AG09319 (cell line): ENCODE measurements at places on chromosomes 12 and 14.

- DNase-seq: no peak
Measured at GRCh38 chr14:96754845-96755184, 42.4 kb upstream of the VRK1 start.

GRCh38 chr12:34597548-34598351 is 575.5 kb downstream of the ALG10 start:
- DNase-seq: no peak

DNA sequence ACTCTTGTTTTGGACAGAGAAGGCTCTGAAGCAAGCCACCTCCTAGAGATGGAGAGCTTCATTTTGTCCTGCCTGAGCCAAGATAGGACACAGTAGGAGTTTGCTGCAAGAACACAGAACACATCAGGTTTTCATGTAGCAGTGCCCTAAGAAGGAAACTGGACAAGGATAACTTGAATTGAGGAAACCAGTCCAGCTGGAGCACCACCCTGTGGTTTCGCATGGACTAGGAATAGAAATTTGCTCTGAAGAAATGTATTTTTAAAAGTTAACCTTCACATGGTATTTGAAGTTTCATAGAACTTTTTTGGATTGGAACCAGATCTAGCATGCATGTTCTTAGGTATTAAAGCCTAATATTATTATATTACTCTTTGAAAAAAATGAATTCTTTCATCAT is 68.8 kb downstream of the RERG start:
- DNase-seq: no peak

DNA sequence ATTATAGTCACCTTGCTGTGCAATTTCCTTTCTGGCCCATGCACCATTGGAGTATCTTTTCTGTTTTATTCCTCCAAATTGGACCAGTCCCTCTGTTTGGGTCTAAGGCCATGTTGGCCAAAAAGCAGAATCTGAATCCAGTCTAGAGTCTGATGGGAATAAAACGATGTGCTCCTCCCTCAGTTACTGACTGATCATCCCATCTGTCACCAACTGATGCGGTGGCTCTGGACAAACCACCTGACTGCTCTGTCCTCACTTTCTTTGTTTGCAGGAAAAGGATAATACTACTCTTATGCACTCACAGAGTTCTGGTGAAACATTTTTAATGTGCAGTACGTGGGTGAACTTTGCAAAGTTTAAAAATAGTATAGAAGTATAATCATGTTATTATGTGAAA is 120.2 kb upstream of the HIF1A start:
- DNase-seq: no peak

GRCh38 chr12:7150841-7151240 is 20.7 kb downstream of the CLSTN3 start:
- DNase-seq: no peak
